Stomach (tissue), 19 donors: ENCODE measurements at places on chromosomes 6 and 20. TPM values are rescaled to one million over a fixed set of nuclear protein-coding genes. Genes with fewer than 3 reads are reported as not detected.

The GPLD1 gene
- polyA plus RNA-seq: 0.31 TPM

DNA sequence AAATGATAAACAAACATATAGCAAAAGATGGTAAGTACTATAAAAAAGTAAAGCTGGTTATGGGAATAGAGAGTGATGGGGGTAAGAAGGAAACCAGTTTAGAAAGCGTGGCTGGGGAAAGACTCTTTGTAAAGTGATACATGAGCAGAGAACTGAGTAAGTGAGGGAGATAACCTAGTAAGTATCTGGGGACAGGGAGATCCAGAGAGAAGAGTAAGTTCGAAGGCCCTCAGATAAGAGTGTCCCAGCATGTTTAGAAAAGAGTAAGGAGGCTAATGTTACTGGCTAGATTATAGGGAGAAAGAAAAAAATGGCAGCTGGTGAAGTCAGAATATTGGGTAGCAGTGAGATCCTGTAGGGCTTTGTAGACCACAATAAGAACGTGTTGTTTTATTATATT lies 50.7 kb upstream of the HBS1L start:
- no peaks in the 10 kb centered on the region for H3K36me3 ChIP-seq
- H3K4me1 ChIP-seq: no peaks in the 10 kb centered on the region
- no peak overlapping the region for H3K4me3 ChIP-seq
- no peak overlapping the region for H3K27ac ChIP-seq

The KIF6 gene
- polyA plus RNA-seq: not detected

DNA sequence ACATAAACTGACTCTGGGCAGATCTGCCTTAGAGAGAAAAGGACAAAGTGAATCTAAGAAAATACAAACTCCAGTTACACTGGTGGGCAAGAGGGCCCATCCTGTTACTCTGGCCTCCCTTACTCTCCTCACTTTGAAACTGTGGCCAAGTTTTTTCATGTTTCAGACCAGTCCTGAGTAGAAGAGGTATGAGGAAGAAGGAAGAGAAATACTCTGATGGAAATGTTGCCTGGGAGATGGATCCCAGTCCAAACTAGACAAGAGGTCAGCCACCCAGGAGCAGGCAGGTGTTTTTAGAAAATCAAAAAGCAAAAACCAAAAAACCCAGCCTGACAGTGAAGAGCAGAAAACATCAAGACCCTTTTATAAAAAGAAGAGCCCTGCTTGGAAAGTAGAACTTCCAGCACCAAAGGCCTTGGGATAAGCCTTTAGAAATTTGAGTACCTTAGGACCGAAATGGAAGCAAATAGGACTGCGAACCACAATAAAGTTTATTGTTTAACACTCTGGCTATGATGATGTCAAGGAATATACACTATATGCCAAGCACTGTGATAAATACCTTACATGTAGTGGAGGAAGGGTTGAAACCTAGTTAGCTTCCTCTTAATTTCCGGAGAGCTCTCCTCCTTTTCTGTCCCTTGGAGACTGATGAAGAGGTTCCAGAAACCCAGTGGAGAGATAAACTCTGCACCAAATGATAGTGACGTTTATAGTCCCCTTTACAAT lies 123.1 kb downstream of the KLHL32 start:
- H3K4me3 ChIP-seq: no peak overlapping the region
- DNase-seq: no peak
- no peaks in the 10 kb centered on the region for H3K4me1 ChIP-seq
- H3K27me3 ChIP-seq: no peaks in the 10 kb centered on the region
- no peaks in the 10 kb centered on the region for H3K36me3 ChIP-seq

The CDH4 gene
- polyA plus RNA-seq: 0.15 TPM

DNA sequence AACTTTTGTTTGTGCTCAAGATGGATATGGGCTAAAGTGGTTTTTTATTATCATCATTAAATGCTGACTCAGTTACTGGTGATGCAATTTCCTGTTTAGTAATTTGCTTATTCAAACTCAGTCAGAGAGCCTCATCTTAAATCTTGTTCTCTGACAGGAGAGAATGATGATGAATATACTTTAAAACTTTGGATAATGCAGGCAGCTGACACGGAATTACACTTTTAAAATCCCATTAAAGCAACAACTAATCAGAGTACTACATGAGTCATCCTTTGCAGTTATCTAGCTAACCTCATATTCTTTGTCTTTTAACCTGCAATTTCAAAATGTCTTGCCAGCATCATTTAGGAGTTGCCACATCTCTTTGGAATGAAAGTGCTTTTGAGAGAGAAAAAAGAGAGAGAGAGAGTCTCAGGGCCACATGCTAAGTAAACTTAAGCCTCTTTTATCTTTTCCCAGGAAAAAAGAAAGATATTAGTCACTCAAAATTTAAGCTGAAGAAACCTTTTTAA lies 9.2 kb upstream of the C6orf141 start:
- no peaks in the 10 kb centered on the region for H3K27me3 ChIP-seq
- no peak overlapping the region for H3K27ac ChIP-seq
- H3K4me1 ChIP-seq: no peaks in the 10 kb centered on the region
- DNase-seq: peak; percentile 23
- no peaks in the 10 kb centered on the region for H3K36me3 ChIP-seq

DNA sequence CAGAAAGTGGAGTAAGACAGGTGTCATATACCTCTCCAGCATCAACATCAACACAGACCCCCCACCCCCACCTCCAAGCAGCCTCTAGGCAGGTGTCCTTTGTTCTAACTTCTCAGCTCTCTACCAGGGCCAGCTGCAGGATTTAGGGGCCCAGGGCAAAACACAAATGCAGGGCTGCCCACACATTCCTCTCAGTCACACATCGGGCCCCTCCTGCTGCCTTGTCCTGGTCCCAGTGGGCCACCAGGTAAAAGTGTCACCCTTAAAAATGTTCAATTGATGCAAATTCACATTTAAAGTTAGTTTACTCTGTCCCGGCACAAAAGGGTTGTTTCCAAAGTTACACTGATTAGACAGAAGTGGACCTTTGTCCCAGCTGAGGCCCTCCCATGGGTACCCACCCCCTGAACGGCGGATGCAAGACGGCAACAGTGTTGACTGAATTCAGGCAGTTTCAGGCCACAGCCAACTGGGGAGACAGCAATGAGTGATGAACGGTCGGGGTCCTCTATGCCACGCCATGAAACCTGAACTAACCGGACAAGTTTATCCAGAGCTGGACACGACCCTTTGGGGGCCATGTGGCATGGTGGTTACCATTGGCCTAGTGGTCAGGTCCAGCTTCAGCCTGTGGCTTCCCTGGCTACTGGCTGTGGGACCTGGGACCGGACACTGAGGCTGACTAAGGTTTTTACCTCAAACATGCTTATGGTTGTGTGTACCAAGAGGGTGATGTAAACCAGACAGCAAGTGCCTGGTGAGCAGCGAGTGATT lies 52.2 kb upstream of the UNC93A start:
- H3K4me1 ChIP-seq: no peaks in the 10 kb centered on the region
- H3K27me3 ChIP-seq: no peaks in the 10 kb centered on the region
- no peak overlapping the region for H3K27ac ChIP-seq
- no peak overlapping the region for H3K4me3 ChIP-seq
- DNase-seq: no peak

GRCh38 chr6:162377735-162378134 lies 349.8 kb downstream of the PRKN start:
- H3K4me1 ChIP-seq: no peaks in the 10 kb centered on the region
- no peak for DNase-seq
- no peak overlapping the region for H3K27ac ChIP-seq
- no peaks in the 10 kb centered on the region for H3K27me3 ChIP-seq
- H3K4me3 ChIP-seq: no peak overlapping the region

DNA sequence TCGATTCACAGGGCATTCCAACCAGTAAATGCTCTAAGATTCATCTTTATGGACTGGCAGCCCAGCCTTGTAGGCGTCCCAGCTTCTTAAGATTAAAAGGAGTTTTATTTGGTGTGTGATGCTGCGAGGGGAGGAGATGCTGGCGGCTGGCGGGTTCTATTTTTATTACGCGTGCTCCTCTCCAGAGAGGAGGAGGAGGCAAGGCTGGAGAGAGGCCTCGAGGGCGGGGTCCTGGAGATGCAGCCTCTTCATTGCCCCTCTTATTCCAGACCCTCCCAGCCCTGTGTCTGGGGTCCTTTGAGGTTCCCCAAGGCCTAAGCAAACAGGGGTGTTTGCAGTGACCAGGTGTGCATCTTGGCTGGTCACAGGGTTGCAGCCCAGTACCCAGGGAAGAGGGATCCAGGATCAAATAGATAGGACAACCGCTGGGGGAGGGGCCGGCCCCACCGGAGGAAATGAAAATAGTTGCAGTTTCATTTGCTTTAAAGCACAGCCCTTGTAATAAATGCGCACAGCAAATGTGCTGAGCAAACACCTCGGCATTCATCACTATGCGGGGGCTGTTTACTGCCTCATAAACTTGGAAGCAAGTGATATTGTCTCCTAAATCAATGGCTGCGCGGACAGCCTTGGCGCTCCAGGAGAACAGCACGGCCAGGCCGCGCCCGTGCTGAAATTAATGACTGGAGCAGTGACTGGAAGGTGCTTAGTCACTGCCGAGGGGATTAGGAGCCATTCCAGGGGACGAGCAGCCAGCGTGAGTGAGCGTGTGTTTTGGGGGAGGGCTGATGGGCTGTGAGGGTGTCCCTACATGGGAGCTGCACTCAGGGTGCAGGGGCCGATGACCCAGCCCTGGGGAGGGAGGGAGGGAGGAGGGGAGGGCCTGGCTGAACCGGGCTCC lies 83.0 kb downstream of the TMEM242 start:
- peak overlapping the region; percentile 25 for H3K4me3 ChIP-seq
- peak; percentile 74 for DNase-seq
- H3K36me3 ChIP-seq: no peaks in the 10 kb centered on the region
- peaks cover 16% of the 10 kb centered on the region for H3K27me3 ChIP-seq
- H3K27ac ChIP-seq: peak overlapping the region; percentile 79

GRCh38 chr20:25692499-25692898 lies 4.2 kb downstream of the ZNF337 start:
- no peak overlapping the region for H3K4me3 ChIP-seq
- peaks cover 18% of the 10 kb centered on the region for H3K4me1 ChIP-seq
- H3K36me3 ChIP-seq: no peaks in the 10 kb centered on the region

DNA sequence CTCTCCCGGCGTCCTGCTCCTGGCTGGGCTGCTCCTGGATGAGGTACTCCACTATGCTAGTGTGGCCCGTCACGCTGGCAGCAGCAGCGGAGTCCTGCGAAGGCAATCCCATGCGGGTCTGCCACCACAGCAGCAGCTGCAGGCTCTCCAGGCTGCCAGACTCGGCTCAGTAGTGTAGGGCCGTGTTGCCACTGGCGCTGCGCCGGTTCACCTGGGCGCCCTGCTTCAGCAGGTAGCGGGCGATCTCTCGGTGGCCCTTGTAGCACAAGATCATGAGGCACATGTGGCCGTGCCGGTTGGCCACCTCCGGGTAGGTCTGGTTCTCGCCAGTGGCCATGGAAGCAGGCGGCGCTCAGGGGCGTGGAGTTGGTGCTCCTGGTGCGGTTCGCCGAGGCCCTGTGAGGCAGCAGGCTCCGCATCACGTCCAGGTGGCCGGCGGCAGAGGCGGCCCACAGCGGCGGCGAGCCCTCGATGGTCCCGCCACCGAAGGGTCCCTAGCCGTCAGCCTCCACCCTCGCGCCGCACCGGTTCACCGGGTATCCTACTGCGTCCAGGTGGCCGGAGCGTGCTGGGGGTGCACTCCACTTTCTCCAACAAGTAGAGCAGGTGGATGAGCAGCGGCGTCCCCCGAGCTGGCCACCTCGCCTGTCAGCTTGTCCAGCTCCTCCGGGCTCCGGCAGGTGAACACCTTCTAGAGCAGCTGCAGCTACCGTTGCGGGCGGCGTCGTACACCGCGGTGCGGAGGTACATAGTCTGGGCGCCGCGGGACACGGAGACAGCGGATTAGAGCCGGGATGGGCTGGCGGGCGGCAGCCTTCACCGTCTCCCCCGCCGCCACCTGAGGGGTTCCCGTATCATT lies 19.8 kb downstream of the RFPL4B start:
- DNase-seq: no peak
- H3K27ac ChIP-seq: no peak overlapping the region
- no peaks in the 10 kb centered on the region for H3K36me3 ChIP-seq
- H3K4me3 ChIP-seq: no peak overlapping the region
- H3K4me1 ChIP-seq: no peaks in the 10 kb centered on the region

- H3K4me3 ChIP-seq: no peak overlapping the region
- H3K36me3 ChIP-seq: no peaks in the 10 kb centered on the region
- DNase-seq: no peak
These were observed 77.2 kb upstream of the EPHA7 start for GRCh38 chr6:93496548-93496947.

- H3K27ac ChIP-seq: no peak overlapping the region
- H3K4me1 ChIP-seq: peaks cover 19% of the 10 kb centered on the region
- peaks cover 45% of the 10 kb centered on the region for H3K27me3 ChIP-seq
- H3K36me3 ChIP-seq: no peaks in the 10 kb centered on the region
- DNase-seq: peak; percentile 94
These were observed 765 bp upstream of the NKAIN2 start for GRCh38 chr6:123802697-123803503.

DNA sequence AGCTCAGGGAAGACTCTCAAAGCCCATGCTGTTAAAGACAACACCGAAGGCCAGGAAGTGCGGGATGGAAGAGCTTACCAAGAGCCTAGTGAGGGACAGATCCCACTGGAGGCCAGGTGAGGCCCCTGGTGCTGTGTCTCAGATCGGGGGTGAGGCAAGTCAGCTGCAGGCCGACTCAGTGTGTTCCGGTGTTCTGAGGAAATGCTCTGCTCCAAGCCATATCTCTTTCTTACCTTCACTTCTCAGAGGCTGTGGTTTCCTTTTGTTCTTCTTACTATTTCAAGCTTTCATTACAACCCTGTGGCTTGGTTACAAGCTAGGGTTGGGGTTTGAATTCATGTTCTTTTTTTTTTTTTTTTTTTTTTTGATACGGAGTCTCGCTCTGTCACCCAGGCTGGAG lies 114.3 kb upstream of the ZFP64 start:
- no peaks in the 10 kb centered on the region for H3K36me3 ChIP-seq
- no peak overlapping the region for H3K27ac ChIP-seq
- DNase-seq: no peak
- H3K4me3 ChIP-seq: no peak overlapping the region
- H3K4me1 ChIP-seq: no peaks in the 10 kb centered on the region

DNA sequence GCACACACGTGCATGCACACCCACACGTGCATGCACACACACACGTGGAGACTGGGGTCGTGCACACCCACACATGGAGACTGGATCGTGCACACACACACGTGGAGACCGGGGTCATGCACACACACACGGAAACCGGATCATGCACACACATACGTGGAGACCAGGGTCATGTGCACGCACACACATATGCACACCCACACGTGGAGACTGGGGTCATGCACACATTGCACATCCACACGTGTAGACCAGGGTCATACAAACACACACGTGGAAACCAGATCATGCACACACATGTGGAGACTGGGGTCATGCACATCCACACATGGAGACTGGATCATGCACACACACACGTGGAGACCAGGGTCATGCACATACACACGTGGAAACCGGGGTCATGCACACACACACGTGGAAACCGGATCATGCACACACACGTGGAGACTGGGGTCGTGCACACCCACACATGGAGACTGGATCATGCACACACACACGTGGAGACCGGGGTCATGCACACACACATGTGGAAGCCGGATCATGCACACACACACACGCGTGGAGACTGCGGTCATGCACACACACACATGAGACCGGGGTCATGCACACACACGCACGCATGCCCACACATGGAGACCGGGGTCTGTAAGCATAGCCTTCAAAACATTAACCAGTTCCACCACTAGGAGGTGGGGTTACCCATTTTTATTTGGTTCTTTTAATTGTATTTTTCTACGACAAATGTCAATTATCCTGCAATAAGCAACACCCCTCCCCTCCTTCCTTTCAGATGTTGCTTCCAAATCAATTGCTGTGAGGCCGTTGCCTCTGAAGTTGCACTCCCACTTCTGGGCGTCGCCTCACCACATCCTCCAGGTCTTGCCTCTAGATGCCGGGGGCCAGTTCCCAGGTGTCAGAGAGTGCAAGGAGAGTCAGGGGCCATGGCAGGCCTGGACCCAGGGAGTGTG lies 95.8 kb downstream of the TMEM242 start:
- H3K36me3 ChIP-seq: no peaks in the 10 kb centered on the region
- H3K27ac ChIP-seq: peak overlapping the region; percentile 69
- no peak overlapping the region for H3K4me3 ChIP-seq
- H3K27me3 ChIP-seq: no peaks in the 10 kb centered on the region
- H3K4me1 ChIP-seq: peaks cover 14% of the 10 kb centered on the region
